Eye (tissue), 1 donor: ENCODE measurements at places on chromosomes 12 and 14.

DNA sequence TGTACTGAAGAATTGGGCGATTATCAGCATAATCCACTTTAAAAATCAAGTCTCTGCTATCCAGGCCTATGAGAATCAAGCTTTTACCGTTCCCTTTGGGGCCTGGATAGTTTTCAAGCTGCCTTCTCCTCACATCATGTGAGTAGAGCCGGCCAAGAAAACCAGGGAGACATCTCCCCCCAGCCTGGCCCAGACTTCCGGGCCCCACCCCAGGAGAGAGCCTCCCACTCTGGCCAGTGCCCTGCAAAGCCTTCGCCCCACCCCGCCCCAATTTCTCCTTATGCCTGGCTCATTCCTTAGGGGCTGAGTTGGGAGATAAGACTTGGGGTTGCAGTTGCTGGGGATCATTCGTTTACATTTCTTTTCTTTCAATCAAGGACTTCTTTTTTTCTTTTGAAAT is 1.4 kb upstream of the TMEM132C start:
- DNase-seq = peak; percentile 19

DNA sequence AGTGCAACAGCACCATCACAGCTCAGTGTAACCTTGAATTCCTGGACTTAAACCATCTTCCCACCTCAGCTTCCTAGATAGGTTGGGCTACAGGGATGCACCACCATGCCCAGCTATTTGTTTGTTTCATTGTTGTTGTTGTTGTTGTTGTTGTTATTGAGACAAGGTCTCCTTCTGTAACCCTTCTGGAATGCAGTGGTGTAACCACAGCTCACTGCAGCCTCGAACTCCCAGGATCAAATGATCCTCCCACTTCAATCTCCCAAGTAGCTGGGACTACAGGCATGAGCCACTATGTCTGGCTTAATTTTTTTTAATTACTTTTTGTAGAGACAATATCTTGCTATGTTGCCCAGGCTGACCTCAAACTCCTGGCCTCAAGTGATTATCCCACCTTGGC is 1.2 kb upstream of the NEMP1 start:
- no peak for DNase-seq

DNA sequence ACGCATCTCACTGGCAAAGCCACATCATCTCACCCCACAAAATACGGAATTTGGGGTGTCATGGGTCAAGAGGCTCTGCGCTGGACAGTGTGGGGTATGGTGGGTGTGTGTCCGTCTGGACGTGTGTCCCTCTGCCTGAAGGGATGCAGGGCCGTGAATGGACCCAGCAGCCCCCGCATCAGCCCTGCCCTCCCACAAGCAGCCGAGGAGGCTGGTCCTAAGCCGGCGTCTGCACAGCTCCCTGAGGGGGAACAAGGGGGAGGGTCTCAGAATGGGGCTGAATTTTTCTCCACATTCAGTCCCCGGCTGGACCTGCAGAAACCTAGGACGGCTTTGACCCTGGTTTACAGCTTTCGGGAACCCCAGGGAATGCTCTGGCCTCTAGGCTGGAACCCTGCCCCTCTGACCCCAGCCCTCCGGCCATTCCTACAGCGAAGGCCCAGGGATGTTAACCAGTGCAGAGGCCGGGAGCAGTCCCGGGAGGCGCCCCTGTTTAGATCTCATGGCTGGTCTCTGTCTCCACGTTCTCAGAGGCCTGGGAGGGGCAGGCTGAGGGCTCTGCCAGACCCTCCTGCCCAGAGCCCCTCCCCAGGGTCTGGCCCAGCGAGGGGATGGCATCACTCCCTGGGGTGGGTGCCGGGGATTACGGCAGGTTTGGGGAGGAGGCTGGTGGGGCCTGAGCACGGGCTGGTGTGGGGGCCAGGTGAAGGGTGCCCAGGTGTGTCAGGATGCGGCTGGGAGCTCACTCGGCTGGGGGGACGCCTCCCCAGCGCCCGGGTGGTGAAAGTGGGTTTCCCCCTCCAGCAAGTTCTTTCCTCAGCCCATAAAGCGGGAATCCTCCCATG is 156.5 kb upstream of the C14orf180 start:
- peak; percentile 29 for DNase-seq

DNA sequence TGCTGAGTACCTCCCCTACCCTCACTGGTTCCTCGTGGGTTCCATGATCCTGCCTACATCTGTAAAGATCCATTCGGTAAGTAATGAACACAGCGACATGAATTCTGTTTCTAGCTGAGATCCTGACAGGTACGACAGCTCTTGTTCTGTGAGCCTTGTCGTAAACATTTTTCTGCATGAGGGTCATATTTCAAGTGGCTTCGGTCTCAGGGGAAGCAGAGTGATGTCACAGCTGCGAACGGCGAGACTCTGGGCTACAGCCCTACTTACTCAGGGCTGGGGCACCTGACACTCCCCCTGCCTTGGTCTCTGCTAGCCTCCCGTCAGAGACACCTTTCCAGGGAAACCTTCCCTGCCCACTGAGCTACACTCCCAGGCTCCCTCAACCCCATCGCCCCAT is 85.8 kb downstream of the RBM19 start:
- peak; percentile 58 for DNase-seq

GRCh38 chr12:128823216-128823915 is 392 bp downstream of the SLC15A4 start:
- DNase-seq = no peak

DNA sequence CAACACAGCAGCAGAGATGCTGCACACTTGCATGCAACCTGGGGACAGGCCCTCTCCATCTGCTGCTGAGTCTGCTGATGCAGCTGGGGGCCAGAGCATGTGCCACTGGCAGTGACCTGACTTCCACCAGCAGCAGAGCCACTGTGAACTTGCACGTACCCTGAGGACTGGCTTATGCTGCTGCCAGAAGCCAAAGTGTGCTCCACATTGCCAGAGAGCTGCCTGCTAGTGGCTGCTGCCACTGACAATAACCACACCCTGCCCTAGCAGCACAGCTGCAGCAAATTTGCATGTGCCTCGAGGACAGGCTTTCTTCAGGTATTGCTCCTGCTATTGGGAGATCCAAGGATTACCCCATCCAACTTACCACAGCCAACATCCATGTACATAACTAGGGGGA is 4.5 kb upstream of the PRR4 start:
- no peak for DNase-seq

- no peak for DNase-seq
Measured at GRCh38 chr12:125487336-125487735, 422.1 kb downstream of the AACS start.

GRCh38 chr14:42523666-42524065 is 917.0 kb downstream of the LRFN5 start:
- no peak for DNase-seq

DNA sequence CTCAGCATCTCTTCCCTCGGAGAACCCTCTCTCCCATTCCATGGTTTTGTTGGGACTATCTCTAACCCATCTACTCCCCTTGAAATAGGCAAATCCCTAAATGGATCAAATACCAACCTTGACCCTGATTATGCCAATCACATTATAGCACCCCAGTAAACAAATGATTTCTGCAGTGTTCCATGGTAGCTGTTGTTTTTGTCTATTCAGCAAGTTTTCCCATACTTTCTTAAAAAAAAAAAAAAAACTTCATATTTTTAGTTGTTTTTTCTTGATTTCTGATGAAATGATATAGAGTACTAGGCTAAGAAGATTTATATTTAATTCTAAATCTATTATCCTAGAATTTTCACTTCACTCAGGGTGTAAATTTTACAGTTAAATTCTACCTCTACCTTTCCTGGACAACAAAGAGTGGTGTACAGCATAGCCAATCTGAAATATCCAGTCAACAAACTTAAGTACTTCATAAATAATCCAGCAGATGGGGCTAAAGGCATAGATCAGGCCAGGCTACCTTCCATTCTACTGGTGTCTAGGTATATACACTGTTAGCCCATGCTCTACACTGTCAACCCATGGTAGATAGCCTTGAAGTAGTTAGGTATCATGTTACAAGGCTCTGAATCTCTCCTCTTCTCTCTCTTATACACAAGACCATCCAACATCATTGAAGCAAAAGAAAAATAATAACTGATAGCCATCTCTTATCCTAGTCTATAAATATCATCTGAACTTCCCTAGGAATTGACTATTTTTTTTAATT is 82.2 kb downstream of the PLEKHG7 start:
- DNase-seq = peak; percentile 86

GRCh38 chr12:54926246-54926645 is 58.3 kb downstream of the TESPA1 start:
- no peak for DNase-seq

GRCh38 chr12:80262346-80262745 is 163.0 kb downstream of the OTOGL start:
- no peak for DNase-seq

DNA sequence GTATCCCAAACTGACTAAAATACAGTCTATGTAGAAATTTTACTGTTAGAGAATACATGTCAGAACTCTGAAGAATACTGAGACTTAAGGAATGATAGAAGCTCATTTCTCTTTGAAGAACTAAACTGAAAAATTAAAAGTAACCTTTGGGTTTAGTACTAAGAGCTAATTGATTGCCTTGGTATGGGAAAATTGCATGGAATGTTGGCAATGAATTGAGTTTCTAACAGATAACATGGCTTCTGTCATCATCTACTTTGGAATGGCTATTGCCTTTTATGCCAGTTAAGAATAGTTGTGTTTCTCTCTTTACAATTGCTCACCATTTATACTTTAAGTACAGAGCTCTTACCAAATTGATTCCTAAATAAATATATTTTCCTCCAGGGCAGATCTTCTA is 308.8 kb upstream of the SYT1 start:
- DNase-seq = no peak

DNA sequence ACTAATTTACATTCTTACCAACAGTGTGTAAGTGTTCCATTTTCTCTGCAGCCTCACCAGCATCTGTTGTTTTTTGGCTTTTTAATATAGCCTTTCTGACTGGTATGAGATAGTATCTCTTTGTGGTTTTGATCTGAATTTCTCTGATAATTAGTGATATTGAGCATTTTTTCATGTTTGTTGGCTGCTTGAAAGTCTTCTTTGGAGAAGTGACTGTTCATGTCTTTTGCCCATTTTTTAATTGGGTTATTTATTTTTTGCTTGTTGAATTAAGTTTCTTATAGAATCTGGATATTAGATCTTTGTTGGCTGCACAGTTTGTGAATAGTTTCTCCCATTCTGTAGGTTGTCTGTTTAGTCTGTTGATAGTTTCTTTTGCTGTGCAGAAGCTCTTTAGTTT is 48.0 kb upstream of the OR6J1 start:
- DNase-seq = no peak

DNA sequence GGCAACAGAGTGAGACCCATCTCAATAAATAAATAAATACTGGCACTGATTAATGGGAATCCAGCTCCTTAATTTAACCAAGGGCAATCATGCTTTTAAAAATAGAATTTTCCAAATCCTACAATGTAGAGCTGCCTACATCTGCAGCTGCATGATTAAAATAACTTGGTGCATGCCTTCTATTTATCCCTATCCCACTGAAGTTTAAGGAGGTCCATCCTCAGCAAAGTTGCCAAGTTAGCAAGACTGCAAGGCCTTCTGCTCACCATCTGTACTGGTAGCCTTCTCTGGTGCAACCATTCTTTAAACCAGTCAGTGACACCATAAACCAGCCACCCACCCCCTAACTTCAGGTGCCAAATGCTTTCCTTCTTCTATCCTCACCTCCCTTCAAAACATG is 226.1 kb downstream of the ITPR2 start:
- DNase-seq = no peak

GRCh38 chr14:25904446-25904845 is 693.4 kb downstream of the NOVA1 start:
- DNase-seq = no peak

GRCh38 chr12:14948672-14949071 is 10.3 kb upstream of the ERP27 start:
- peak; percentile 63 for DNase-seq

DNA sequence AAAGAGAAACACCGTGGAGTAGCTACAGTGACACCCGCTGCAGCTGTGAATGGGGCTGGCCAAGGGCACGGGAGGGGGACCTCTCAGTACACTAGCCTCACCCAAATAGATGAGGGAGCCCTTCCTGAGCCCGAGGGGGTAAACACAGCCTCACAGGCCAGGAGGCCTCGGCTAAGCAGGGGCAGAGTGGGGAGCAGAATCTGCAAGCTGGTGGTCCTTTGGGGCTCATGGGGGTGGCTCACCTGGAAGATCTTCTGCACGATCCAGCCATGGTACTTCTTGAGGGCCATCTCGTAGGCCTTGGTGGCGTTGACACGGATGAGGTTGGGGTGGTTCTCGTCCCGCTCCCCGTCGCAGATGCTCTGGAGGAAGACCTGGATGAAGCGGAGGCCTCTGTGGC is 22.2 kb upstream of the TRPV4 start:
- no peak for DNase-seq

- DNase-seq = no peak
Measured at GRCh38 chr12:5923751-5924150, 21.3 kb downstream of the ANO2 start.

GRCh38 chr12:117367006-117367638 is 5.7 kb upstream of the NOS1 start:
- peak; percentile 96 for DNase-seq

GRCh38 chr12:82666830-82667229 is 19.9 kb upstream of the TMTC2 start:
- DNase-seq = no peak

GRCh38 chr14:90577661-90578282 is 180.9 kb downstream of the CALM1 start:
- no peak for DNase-seq
